RKO (cell line): ENCODE measurements at places on chromosomes 4 and X.

GRCh38 chrX:69543572-69543971, 39.4 kb downstream of the NALF2 start:
- no peak for DNase-seq

DNA sequence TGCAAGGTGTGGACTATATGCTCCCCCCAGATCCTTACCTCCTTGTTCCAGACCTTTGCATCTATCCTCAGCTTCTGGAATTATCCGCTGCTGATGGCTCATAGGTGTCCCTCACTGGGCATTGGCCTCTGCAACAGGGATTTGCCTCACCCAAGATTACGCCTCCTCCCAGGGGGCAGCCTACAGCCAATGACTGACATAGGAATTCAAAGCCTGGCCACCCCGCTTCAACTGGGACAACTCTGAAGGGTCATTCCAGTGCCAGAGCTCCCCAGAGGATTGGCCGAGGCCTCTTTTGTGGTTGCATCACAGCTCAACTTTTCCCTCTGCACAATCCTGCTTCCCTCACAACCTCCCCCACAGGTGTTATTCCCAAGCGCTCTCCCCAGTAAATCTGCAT, 5.0 kb downstream of the SYN1 start:
- no peak for DNase-seq

DNA sequence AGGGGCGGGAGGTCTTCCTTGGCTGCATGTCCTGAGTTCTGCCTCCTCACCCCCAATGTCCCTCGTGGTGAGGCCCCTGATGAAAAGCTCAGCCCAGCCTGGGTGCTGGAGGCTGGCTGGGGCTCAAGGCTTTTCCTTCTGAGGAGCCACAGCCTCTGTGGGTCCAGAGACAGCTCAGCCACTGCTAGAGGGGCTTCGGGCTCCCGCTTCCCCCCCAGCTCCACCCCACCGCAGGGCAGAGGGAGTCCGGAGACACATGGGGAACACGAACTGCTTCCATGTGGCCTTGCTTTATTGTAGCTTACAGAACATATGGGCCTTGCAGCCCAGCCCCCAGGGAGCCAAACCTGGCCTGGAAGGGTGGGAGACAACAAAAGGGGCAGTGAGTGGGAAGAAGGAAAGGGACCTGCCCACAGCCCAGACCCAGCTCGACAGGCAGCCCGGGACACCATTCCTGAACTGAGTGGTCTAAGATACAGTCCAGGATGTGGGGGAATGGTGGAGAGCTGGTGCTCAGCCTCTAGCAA, 89.9 kb upstream of the NKX1-1 start:
- DNase-seq: no peak

GRCh38 chrX:152428120-152428519, 23.0 kb downstream of the GABRA3 start:
- DNase-seq: peak; percentile 23

DNA sequence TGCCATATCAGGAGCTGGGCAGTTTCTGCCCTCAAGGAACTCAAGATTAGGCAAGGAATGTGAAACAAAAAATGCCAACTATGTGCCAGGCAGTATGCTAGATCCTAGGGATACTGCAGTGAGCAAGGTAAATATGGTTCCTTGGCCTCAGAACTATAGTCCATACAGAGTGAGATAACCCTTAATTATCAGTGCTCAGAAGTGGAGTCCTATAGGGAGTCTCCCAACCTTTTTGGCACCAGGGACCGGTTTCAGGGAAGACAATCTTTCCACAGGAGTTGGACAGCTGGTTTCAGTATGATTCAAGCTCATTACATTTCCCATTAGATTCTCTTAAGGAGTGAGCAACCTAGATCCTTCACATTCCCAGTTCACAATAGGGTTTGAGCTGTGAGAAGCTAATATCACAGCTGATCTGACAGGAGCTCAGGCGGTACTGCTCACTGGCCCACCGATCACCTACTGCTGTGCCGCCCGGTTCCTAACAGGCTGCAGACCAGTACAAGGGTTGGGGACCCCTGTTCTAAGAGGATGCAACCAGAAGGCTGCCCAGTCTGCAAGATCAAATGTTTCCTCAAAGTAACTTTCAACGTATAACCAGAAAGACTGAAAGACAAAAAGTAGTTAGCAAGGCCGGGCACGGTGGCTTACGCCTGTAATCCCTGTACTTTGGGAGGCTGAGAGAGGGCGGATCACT, 1.7 kb upstream of the SRP72 start:
- DNase-seq: peak; percentile 78

- DNase-seq: no peak
Observed at GRCh38 chrX:123648028-123648810, 84.6 kb downstream of the THOC2 start.

GRCh38 chr4:187550256-187550950, 445.2 kb upstream of the ZFP42 start:
- DNase-seq: no peak
